ENCODE measurements at places on chromosomes 6 and 20.

DNA sequence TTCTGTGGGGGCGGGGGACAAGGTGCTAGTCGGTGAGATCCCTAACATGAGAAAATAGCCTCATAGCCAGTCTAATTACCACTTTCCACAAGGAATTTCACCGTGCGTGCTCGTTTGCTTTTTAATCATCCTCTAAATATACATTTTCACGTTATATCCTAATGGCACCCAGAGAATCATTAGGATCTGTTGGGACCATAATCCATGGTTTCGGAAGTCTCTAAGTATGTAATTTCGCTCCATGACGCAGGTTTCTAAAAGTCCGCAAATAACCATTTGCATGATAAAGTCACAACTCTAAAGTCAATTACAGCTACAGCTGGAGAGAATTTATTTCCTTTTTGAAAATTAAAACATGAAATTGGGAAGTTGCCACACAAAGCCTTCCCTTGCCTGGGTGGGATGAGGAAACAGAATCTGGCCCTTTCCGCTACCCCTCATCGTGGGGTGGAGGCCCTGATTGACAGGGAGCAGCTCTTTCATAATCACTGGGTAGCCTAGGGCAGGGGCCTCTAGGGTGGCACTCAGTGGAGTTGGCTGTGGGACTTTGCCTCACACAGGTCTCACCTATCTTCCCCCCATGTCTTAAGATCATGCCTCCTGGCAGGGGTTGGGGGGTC is 81.9 kb downstream of the LRFN2 start:
- no peaks in the 10 kb centered on the region for H3K36me3 ChIP-seq
- no peak overlapping the region for H3K27ac ChIP-seq
- no peak overlapping the region for H3K4me3 ChIP-seq
- no peaks in the 10 kb centered on the region for H3K27me3 ChIP-seq
- no peak for DNase-seq
- no peaks in the 10 kb centered on the region for H3K4me1 ChIP-seq

GRCh38 chr6:142947714-142948480 is 2.9 kb upstream of the HIVEP2 start:
- no peaks in the 10 kb centered on the region for H3K36me3 ChIP-seq
- DNase-seq: no peak
- H3K4me3 ChIP-seq: peak overlapping the region; percentile 84
- H3K4me1 ChIP-seq: peaks cover 25% of the 10 kb centered on the region
- H3K27me3 ChIP-seq: peaks cover 30% of the 10 kb centered on the region
- no peak overlapping the region for H3K27ac ChIP-seq

- DNase-seq: peak; percentile 33
- H3K27me3 ChIP-seq: peaks cover 11% of the 10 kb centered on the region
- peak overlapping the region; percentile 65 for H3K4me3 ChIP-seq
- H3K27ac ChIP-seq: no peak overlapping the region
- peaks cover 1% of the 10 kb centered on the region for H3K4me1 ChIP-seq
Measured at GRCh38 chr20:59006167-59006863, 739 bp downstream of the CTSZ start.

DNA sequence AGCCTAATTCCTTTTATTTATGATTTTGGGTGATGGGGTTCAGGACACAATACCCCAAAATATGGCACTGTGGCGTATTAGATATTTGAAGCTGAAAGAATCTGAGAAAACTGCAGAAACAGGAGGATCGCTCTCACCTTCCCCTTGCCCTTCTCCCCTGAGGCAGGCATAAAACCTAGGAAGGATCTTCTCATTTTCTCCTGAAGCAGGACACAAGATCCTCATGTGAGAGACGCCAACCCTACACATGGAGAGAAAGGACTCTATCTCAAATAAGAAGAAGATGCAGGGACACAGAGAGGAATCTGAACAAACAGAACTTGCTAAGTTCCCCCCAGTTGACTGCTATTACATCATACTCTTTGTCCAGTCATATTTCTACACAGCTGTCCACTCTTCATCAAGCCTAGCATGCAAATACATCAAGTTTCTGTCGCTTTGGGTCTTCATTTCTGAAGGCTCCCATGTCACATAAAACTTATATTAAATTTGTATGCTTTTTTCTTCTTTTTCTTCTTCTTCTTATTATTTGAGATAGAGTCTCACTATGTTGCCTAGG is 109.0 kb downstream of the DTNBP1 start:
- H3K27me3 ChIP-seq: no peaks in the 10 kb centered on the region
- H3K27ac ChIP-seq: no peak overlapping the region
- H3K4me1 ChIP-seq: peaks cover 60% of the 10 kb centered on the region
- no peak for DNase-seq

GRCh38 chr6:40880906-40881305 is 158.1 kb downstream of the UNC5CL start:
- no peak for DNase-seq
- H3K27me3 ChIP-seq: no peaks in the 10 kb centered on the region
- H3K27ac ChIP-seq: no peak overlapping the region
- H3K4me3 ChIP-seq: no peak overlapping the region
- no peaks in the 10 kb centered on the region for H3K36me3 ChIP-seq

DNA sequence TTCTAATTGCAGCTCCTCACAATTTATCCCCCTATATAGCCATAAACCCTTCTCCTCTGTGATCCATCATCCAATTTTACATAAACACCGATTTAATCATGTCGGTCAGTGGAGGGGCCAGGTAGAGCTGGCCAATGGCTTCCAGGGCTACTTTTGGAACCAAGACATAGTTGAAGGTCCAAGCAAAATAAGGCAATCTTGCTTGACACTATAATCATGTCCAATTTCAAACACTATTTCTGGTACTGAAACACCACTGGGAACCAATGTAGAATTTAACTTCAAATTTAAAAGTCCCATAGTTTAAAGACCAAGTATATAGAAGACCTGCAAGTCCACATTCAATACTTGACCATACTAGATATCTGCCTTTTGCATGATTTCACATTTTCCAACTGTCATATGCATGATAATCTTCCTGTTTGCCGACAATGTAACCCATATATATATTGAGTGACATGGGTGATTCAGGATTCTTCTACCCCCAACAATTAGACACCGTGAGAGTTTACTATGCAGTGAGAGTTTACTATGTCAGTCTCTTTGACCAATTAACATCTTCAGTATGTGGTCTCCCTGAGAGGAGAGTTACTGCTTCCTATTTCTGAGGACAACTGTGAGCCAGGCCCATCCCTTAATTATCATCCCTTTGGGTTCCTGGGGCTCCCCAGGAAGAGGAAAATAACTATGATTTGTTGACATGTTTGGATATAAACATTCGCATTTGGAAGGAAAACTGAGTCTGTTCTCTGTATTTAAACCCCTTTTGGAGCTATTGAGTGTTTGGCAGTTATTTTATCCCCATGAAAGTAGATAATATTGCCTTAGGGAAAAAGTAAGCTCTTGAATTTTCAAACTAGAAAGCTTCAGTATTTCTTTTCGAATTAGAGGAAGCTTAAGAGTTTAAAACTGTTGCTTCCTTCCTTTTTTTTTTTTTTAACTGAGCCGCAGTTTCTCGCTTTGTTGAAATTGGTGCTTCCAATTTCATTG is 31.8 kb downstream of the SAMD3 start:
- H3K36me3 ChIP-seq: peaks cover 4% of the 10 kb centered on the region
- H3K27ac ChIP-seq: no peak overlapping the region
- H3K27me3 ChIP-seq: no peaks in the 10 kb centered on the region

GRCh38 chr20:11190741-11191140 is 516.9 kb upstream of the JAG1 start:
- no peaks in the 10 kb centered on the region for H3K4me1 ChIP-seq
- H3K27me3 ChIP-seq: no peaks in the 10 kb centered on the region
- no peak for DNase-seq
- no peak overlapping the region for H3K4me3 ChIP-seq
- H3K27ac ChIP-seq: no peak overlapping the region
- H3K36me3 ChIP-seq: no peaks in the 10 kb centered on the region

DNA sequence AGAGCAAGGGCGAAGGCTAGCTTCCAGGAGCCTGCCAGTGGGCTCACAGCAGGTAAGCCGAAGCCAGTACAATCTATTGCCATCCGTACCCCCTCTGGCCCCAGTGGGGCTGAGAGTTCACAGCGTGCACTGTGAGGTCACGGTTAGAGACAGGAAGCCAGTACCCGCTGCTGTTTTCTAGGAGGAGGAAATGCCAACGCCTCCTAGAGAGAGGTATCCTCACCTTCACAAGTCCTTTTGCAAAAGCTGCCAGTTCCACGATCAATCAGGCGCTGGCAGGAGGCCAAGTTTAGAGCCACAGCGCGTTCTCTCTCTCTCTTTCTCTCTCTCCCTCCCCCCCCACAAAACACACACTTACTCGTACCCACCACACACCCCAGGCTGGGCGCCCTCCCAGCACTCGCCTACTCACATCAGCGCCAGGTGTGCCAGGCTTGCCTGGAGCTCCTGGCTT is 22.5 kb downstream of the COL9A1 start:
- H3K27ac ChIP-seq: no peak overlapping the region
- peaks cover 8% of the 10 kb centered on the region for H3K4me1 ChIP-seq
- H3K4me3 ChIP-seq: no peak overlapping the region
- H3K27me3 ChIP-seq: peaks cover 44% of the 10 kb centered on the region

GRCh38 chr6:7121700-7122241 is 14.0 kb downstream of the RREB1 start:
- no peak for DNase-seq
- H3K4me3 ChIP-seq: no peak overlapping the region
- no peak overlapping the region for H3K27ac ChIP-seq

DNA sequence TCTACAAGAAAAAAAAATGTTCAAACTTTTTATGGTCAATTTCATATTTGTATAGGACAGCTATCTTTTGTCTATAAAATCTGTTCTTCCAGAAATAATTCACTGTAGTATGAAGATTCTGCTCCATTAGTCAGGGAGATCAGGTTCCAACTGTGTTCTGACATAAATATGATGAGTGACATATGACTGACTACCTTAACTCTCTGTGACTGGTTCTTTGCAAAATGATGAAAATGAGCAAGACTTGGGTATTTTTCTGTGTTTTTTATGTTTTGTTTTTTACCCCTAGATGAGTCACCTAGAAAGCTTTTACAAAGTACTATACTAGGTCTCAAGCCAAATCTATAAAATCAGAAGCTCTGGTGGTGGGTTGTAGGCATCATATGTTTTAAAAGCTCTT is 229.6 kb downstream of the MMUT start:
- no peak overlapping the region for H3K27ac ChIP-seq
- H3K36me3 ChIP-seq: no peaks in the 10 kb centered on the region
- H3K27me3 ChIP-seq: no peaks in the 10 kb centered on the region
- no peaks in the 10 kb centered on the region for H3K4me1 ChIP-seq

DNA sequence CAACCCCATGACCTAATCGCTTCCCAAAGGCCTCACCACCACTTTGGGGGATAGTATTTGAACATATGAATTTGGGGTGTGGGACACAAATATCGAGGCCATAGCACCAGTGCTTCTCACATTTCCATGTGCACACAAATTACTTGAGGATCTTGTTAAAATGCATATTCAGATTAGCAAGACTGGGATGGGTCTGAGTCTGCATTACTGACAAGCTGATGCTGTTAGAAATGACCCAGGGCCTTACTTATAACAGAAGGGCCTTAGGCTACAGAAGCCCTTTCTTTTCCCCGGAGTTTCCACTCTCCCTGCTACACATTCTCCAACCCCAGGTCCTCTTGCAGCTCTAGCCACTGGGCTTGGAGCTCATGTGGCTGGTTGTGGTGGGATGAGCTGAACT is 141.5 kb upstream of the LRFN2 start:
- no peak for DNase-seq
- no peaks in the 10 kb centered on the region for H3K36me3 ChIP-seq
- H3K27me3 ChIP-seq: no peaks in the 10 kb centered on the region
- H3K27ac ChIP-seq: no peak overlapping the region
- H3K4me3 ChIP-seq: no peak overlapping the region

- no peaks in the 10 kb centered on the region for H3K27me3 ChIP-seq
- H3K4me1 ChIP-seq: no peaks in the 10 kb centered on the region
- no peak overlapping the region for H3K27ac ChIP-seq
- peak; percentile 83 for DNase-seq
- H3K4me3 ChIP-seq: no peak overlapping the region
- no peaks in the 10 kb centered on the region for H3K36me3 ChIP-seq
Measured at GRCh38 chr6:87436435-87436834, 28.7 kb downstream of the CFAP206 start.

- H3K27me3 ChIP-seq: peaks cover 11% of the 10 kb centered on the region
- no peak overlapping the region for H3K27ac ChIP-seq
- peaks cover 16% of the 10 kb centered on the region for H3K4me1 ChIP-seq
- no peaks in the 10 kb centered on the region for H3K36me3 ChIP-seq
- no peak for DNase-seq
Measured at GRCh38 chr20:25247518-25247955, 348 bp upstream of the PYGB start.

GRCh38 chr6:30163918-30164654 is 740 bp downstream of the TRIM15 start:
- no peaks in the 10 kb centered on the region for H3K36me3 ChIP-seq
- no peak overlapping the region for H3K4me3 ChIP-seq
- peaks cover 5% of the 10 kb centered on the region for H3K27me3 ChIP-seq
- no peak for DNase-seq
- no peak overlapping the region for H3K27ac ChIP-seq
- H3K4me1 ChIP-seq: no peaks in the 10 kb centered on the region

GRCh38 chr6:120854583-120854982 is 479.7 kb downstream of the TBC1D32 start:
- H3K4me3 ChIP-seq: no peak overlapping the region
- H3K4me1 ChIP-seq: no peaks in the 10 kb centered on the region
- no peaks in the 10 kb centered on the region for H3K27me3 ChIP-seq
- no peak overlapping the region for H3K27ac ChIP-seq
- DNase-seq: no peak
- H3K36me3 ChIP-seq: no peaks in the 10 kb centered on the region

DNA sequence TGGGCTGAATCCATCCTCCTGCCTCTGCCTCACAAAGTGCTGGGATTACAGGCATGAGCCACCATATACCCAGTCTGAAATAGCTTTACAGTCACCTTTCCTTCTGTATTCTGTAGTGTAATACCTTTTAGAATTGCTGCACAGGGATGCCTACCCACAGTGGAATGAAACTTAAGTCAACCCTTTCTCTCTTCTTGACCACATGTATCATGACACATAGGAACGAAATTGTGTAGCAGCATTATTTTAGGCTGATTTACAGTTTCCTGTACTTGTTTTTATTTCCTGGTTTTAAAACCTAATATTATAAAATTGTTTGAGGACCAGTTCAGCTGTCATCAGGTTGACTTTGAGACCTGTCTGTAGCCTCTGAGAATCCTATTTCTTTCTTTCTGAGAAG is 297.8 kb downstream of the ZFAND3 start:
- no peak overlapping the region for H3K4me3 ChIP-seq
- no peaks in the 10 kb centered on the region for H3K27me3 ChIP-seq
- peaks cover 21% of the 10 kb centered on the region for H3K4me1 ChIP-seq
- no peak overlapping the region for H3K27ac ChIP-seq
- H3K36me3 ChIP-seq: no peaks in the 10 kb centered on the region

- no peak overlapping the region for H3K27ac ChIP-seq
- H3K4me3 ChIP-seq: no peak overlapping the region
- no peaks in the 10 kb centered on the region for H3K36me3 ChIP-seq
- DNase-seq: no peak
- H3K27me3 ChIP-seq: no peaks in the 10 kb centered on the region
Measured at GRCh38 chr6:75351570-75351969, 67.0 kb upstream of the TMEM30A start.

GRCh38 chr20:41432746-41433145 is 66.1 kb upstream of the EMILIN3 start:
- H3K36me3 ChIP-seq: peaks cover 22% of the 10 kb centered on the region
- H3K4me3 ChIP-seq: no peak overlapping the region
- no peak for DNase-seq
- H3K27me3 ChIP-seq: no peaks in the 10 kb centered on the region
- H3K4me1 ChIP-seq: no peaks in the 10 kb centered on the region

- peak within 1 kb of the TSS; percentile 65 for H3K4me3 ChIP-seq
- H3K36me3 ChIP-seq: no peaks in the 10 kb centered on the region
- H3K4me1 ChIP-seq: peaks cover 15% of the 10 kb centered on the region
- no peak within 1 kb of the TSS for H3K27ac ChIP-seq
Measured at GRCh38 chr20:610130-611046, at the start of gene TCF15. Gene TCF15, minus strand, starts transcription at chr20:610309. Its CDS starts 72 bp downstream, at chr20:610237.

GRCh38 chr6:101662111-101662897 is 268.8 kb downstream of the GRIK2 start:
- no peak for DNase-seq
- H3K4me1 ChIP-seq: no peaks in the 10 kb centered on the region
- no peaks in the 10 kb centered on the region for H3K36me3 ChIP-seq
- H3K27me3 ChIP-seq: no peaks in the 10 kb centered on the region
